AG04450 (cell line): ENCODE measurements at places on chromosomes 16 and 17. TPM values are rescaled to one million over a fixed set of nuclear protein-coding genes. Genes with fewer than 3 reads are reported as not detected.

The TBX4 gene
- polyA plus RNA-seq, result 0.06 and 0.11 TPM in 2 replicates

- no peak for DNase-seq
Measured at GRCh38 chr16:15948532-15949209, 745 bp upstream of the ABCC1 start.

DNA sequence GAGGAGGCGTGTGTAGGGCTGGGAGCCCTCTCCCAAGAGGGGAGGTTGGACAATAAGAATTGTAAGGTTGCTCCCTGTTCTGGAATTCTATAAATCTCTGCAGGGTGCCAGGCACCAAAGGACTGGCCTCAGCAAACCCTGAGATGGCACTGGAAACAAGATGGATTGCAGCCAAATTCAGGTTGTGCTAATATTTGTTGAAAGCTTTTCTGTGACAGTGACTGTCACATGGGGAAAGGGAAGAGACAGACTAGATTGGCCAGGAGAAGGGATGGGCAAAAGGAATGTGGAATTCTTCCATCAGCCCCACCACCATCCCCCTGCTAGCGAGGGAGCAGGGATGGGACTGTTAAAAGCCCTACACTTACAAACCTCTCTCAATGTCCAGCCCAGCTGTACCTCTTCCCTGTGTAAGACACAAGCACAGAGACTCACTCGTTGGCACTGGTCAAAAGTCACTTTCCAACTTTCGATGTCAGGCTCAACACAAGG, 62.4 kb downstream of the SOX9 start:
- no peak for DNase-seq

- DNase-seq, result no peak
Measured at GRCh38 chr16:381789-382717, at the start of gene PGAP6. TSS of gene PGAP6 (minus strand) at chr16:381978. CDS start at chr16:381821, 157 bp downstream.

- no peak for DNase-seq
Measured at GRCh38 chr17:34895383-34895782, 65.9 kb downstream of the CCT6B start.
